ENCODE measurements at places on chromosomes 6 and 20. TPM values are rescaled to one million over a fixed set of nuclear protein-coding genes. Genes with fewer than 3 reads are reported as not detected.

DNA sequence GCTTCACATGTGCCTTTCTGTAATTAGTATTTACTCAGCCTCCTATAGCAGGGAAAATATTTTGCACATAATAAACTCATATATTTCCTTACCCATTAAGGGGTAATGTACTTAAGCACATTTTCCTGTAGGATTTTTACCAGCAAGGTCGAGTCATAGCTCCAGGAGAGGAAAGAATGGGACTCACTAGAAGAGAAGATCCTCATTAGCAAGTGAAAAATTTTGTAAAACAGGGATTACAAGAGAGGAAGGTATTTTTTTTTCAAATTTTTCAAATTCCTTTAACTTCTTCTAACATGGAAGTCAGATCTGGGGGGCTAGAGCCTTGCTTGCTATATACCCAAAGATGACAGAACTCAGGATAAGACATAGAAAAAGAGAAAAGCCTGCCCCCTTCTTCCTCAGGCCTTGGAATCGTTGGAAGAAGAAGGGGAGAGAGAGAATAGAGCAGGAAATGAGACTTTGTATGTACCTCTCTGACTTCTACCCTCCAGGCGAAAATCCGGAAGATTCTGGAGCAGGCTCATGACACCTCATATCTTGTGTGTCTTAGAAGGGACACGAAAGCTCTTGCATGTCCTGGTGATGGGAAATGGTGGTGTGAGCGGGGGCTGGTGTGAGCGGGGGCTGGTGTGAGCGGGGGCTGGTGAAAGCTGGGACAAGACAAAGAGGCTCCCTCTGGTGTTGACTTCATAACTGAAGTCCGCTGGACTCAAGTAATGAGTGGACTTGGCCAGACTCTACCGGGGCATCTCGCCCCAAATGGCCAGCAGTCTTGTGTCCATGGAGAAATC is 256.9 kb upstream of the PLCB4 start:
- no peak for DNase-seq

DNA sequence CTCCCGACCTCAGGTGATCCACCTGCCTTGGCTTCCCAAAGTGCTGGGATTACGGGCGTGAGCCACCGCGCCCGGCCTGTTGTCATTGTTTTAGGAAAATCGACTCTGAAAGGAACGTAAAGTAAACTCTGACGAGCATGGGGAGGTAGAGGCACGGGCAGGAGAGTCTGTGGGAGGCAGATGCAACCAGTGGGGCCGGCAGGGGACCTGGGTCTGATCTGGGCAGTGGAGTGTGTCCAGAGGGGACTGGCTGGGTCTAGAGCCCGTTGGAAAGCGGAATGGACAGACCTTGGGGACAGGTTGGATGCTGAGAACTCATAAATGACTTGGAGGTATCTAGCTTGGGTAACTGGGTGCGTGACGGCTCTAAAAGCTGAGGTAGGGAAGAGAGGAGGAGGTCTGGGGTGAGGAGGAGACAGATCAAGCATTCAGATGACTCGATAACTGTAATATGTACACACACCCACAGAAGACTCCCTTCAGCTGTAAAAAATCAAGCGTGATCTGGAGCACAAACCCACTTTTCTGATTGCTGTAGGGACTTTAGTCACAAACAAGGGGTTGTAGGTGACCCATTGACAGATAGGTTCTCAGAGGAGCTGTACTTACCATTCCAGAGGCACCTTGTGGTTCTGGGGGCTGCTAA is 22.4 kb downstream of the MANBAL start:
- no peak for DNase-seq

- no peak for DNase-seq
Measured at GRCh38 chr20:48705240-48706115, 122.3 kb downstream of the PREX1 start.

- no peak for DNase-seq
Measured at GRCh38 chr6:139920776-139921100, 546.3 kb upstream of the CITED2 start.

DNA sequence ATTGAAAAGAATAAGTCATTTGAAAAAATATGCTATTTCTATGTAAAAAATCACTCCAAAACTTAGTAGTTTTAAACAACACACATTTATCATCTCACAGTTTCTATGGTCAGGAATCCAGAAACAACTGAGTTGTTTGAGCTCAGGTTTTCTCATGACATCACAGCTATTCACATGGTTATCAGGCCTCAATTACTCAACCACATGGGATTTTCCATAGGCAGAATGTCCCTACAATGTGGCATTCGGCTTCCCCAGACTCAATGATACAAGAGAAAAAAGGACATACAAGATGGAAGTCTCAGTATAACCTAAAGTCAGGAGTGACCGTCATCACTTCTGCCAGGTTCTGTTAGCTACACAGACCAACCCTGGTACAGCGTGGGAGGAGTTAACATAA is 3.4 kb upstream of the SLC35D3 start:
- DNase-seq = no peak

- peak; percentile 64 for DNase-seq
Measured at GRCh38 chr20:40945754-40946450, 82.7 kb upstream of the TOP1 start.

DNA sequence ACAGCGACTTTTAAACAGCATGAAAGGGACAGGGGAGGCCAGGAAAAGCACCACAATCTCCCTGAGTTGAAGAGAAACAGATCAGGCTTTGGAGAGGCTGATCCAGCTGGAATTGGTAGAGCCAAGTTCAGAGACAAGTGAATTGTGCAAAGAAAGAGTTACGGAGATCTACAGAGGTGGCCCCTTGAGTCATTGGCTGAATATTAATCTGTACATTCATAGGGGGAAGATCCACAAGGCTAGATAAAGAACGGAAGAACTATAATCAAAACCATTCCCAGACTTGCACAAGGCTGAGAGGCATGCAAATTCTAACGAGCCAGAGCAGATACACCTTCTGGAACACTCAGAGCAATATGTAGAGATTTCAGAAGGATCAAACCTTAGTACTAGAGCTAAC is 14.2 kb upstream of the FOXQ1 start:
- no peak for DNase-seq

DNA sequence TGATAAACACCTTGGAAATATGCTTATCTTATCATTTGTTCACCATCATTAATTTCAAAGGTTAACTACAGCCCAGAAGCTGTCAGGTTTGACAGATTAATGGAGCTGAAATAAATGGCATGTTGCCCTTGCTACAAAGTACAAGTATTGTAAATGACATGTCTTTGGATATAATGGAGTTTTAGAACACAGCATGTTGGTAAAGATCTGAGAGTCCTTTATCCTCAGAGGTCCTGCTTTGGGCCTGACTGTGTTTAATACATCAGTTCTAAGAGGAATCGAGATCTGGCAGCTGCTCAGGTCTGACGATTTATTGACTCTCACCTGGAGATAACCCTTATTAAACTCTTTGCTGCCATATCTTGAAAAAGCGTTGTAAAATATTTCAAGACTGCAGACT is 222.7 kb upstream of the OPRM1 start:
- DNase-seq = no peak

- no peak for DNase-seq
Measured at GRCh38 chr6:44247338-44248302, 719 bp downstream of the HSP90AB1 start.

DNA sequence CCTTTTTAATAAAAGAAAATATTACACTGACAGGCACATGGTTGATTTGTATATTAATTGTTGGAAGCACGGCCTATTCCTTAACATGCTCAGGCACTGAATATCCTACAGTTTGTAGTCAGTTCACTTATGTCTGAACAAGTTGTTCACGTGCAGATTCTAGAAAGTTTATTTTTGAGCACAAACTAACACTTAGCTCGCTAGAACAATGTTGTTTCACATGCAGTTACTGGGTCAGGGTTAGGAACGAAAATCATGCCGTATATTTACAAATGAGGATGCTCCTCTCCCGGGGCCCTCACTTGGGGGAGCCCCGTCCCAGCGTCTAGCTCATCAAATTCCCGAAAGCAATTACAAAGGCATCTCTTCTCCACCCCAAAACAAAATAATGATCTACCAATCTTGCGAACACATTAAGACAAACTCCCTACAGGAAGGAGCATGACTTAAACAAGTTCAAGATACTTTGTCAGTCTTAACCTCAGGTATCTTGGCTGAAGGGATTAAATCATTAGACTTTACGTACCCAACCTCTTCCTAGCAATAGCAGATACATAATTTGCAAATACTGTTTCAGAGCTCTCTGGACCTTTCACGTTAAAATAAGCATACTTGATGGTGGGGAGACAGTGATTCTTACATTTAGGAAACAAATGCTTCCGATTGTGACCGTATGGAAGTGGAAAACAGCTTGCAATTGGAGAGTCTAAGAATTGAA is 1.5 kb downstream of the MAP7 start:
- no peak for DNase-seq

- DNase-seq = no peak
Measured at GRCh38 chr6:164085091-164086075, 670.9 kb downstream of the QKI start.

- no peak for DNase-seq
Measured at GRCh38 chr20:5395932-5396727, 79.4 kb upstream of the PROKR2 start.

- DNase-seq = no peak
Measured at GRCh38 chr20:12068121-12068520, 150.4 kb downstream of the BTBD3 start.

GRCh38 chr6:93417421-93418013 is 1.8 kb downstream of the EPHA7 start:
- DNase-seq = peak; percentile 46

- DNase-seq = peak; percentile 79
Measured at GRCh38 chr6:130981409-130981808, 81.6 kb downstream of the EPB41L2 start.

DNA sequence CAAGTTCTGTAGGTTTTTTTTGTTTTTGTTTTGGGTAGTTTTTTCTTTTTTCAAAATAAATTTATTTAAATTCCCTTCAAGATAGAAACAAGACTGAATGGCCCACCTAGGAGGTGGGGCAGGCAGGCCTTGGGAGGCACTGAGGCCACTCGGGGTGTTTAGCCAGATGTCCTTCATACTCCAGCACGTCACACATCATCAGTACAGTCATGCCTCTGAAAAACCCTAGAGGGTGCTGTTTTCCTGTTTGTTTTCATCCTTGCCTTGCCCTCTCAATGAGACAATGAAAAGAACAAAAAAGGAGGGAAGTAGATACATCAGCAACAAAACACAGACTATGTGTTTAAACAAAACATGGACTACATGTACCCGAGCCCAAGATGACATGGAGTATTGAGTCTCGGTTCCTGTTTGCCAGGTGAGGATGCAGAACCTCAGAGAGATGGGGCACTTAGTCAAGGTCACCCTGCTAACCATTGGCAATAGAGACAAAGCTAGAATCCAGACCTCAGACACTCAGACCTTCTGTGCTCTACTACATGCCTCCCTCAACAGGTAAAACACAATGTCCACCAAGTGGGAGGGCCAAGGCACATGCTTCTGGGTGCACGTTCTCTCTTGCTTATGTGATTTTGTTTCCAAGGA is 26.8 kb upstream of the CLIC5 start:
- DNase-seq = no peak

DNA sequence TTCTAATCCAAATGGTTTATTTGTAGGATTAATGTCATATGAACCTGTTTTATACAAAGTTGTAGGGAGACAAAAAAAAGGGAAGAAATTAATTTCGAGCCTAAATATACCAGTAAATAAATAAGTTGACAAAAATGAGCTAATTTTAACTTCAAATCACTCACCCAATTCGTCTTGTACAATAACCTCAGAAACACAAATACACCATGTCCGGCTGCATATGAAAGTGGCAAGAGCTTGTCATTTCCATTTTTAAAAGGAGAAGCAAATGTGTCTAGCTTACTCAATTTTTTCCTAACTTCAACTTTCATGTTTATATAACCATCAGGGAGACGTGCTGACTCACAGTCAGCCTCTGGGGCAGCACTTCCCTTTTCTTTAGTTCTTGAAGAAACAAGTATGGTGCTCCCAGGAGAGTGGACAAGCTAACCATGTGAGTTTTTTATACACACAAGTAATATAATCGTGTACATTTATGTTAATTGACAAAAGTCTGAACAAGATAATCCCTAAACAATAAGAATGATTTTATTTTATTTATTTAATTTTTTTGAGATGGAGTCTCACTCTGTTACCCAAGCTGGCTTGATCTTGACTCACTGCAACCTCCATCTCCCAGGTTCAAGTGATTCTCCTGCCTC is 55.5 kb upstream of the SGK1 start:
- DNase-seq = no peak

DNA sequence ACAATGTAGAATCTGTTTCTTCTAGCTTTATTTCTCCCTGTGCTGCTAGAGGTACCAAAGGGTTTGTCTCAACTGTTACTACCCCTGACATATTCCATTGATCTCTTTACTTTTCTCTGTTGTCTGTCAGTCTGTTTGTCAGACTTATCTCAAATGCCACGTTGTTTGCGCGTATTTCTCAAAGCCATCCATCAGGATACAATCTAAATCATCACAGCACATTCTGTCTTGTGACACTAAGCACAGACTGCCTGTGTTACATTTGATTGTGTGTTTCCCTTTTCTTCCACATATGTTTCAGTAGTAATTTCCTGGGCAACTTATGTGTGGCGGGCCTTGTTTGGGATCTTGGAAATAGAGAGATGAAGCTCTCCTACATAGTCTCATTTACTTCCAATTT is 30.2 kb upstream of the SERINC3 start:
- DNase-seq = no peak

GRCh38 chr20:34495307-34495706 is 20.9 kb upstream of the DYNLRB1 start:
- no peak for DNase-seq

DNA sequence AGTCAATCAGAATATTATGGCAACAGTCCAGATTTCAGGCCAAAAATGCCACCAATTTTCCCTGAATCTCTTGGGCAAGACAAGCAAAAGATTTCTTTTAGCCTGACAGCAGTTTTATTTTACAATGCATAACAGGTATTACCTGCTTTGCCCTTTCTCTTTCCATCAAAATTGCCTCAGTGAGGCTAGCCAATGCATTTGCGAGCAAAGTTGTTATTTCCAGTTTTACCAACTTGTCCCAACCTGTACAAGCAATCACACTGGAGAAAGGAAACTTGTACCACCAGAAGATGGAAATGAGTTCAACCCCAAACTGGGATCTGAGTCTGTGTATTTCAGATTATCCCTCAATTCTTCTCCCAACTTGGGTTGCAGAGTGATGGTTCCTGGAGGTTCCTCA is 279.9 kb upstream of the CDYL start:
- DNase-seq = no peak

Gene LY6G5C
- polyA plus RNA-seq = 2.4 TPM

Gene CTAGE9
- polyA plus RNA-seq = not detected

Gene HTR1B
- polyA plus RNA-seq = 0.44 TPM

Gene MATN4
- polyA plus RNA-seq = 0.17 TPM

Gene SUMO4
- 0.62 TPM for polyA plus RNA-seq

All from right renal cortex interstitium (tissue), 3 donors.